ENCODE measurements at places on chromosomes 13 and 19.

- H3K4me3 ChIP-seq, result no peak overlapping the region
- H3K4me1 ChIP-seq, result no peaks in the 10 kb centered on the region
- no peak for DNase-seq
Observed at GRCh38 chr13:104098421-104098820, 1032.2 kb upstream of the SLC10A2 start.

DNA sequence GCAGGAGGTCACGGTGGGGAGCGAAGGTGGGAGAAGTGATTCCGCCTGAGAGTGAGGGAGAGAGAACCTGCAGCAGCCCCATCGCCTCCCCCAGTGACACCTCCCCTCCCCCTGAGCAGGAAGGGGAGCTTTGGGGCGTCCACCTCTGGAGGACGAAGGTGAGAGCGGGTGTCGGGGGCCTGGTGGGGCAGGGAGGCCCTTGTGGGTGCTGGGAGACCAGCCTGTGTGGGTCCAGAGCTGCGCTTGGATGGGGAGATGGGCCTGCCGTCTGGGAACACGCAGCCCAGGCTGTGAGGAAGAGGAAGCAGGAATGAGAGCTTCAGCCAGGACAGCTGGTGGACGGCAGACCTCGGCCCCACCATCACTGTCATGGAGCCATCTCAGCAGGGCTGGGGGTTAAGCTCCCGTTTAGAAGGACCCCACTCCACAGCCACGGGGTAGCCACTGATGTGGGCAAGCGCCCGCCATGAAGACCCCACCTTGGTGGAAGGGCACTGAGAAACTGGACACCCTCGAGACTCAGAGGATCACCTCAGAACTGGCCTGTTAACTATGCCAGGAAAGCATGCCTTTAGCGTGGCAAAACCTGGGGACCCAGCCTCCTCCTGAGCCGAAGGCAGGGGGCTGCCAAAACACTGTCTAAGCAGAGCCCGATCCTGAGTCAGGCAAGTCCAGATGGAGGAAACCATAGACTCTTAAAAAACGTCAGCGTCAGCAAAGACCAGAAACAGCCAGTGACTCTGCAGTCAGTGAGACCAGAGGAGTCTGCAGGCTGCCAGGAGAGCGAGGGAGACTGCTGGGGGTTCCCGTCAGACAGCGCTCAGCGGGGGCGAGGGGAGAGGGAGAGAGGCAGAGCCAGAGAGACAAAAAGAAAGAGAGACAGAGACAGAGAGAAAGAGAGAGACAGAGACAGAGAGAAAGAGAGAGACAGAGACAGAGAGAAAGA, 6.4 kb upstream of the PROZ start:
- peaks cover 16% of the 10 kb centered on the region for H3K4me1 ChIP-seq
- DNase-seq, result no peak
- H3K4me3 ChIP-seq, result peak overlapping the region; percentile 66
- H3K36me3 ChIP-seq, result peaks cover 1% of the 10 kb centered on the region
- peaks cover 25% of the 10 kb centered on the region for H3K27me3 ChIP-seq

- DNase-seq, result no peak
- H3K27ac ChIP-seq, result no peak overlapping the region
- no peak overlapping the region for H3K4me3 ChIP-seq
Observed at GRCh38 chr19:55712804-55713631, 25.2 kb downstream of the NLRP9 start.

DNA sequence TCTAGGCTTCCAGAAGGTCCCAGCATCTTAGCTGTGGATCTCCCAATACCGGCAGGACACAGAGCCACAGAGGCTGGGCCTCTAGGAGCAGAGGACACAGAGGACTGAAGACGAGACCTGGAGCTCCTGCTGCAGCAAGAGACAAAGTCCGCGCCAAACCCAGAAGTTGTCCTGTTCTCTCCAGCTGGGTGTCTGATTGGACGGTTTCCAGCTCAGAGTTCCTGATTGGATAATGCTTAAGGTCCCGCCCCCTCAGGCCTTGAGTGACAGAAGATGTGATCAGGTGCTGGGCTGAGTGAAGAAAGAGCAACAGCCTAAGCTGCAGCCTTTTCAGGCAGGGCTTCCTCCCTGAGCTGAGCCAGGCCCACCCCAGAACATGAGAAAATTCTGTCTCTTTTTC, 59.9 kb upstream of the ZNF85 start:
- H3K4me1 ChIP-seq, result no peaks in the 10 kb centered on the region
- no peak overlapping the region for H3K27ac ChIP-seq
- no peaks in the 10 kb centered on the region for H3K27me3 ChIP-seq
- peaks cover 5% of the 10 kb centered on the region for H3K36me3 ChIP-seq

- peak overlapping the region; percentile 60 for H3K27ac ChIP-seq
- peaks cover 36% of the 10 kb centered on the region for H3K36me3 ChIP-seq
- DNase-seq, result no peak
- H3K27me3 ChIP-seq, result no peaks in the 10 kb centered on the region
- H3K4me3 ChIP-seq, result no peak overlapping the region
- peaks cover 30% of the 10 kb centered on the region for H3K4me1 ChIP-seq
Observed at GRCh38 chr19:19040417-19040816, 7.0 kb downstream of the ARMC6 start.

GRCh38 chr19:19371059-19371458, 34.4 kb upstream of the GATAD2A start:
- H3K27ac ChIP-seq, result no peak overlapping the region
- no peak for DNase-seq
- H3K4me3 ChIP-seq, result no peak overlapping the region
- no peaks in the 10 kb centered on the region for H3K27me3 ChIP-seq

DNA sequence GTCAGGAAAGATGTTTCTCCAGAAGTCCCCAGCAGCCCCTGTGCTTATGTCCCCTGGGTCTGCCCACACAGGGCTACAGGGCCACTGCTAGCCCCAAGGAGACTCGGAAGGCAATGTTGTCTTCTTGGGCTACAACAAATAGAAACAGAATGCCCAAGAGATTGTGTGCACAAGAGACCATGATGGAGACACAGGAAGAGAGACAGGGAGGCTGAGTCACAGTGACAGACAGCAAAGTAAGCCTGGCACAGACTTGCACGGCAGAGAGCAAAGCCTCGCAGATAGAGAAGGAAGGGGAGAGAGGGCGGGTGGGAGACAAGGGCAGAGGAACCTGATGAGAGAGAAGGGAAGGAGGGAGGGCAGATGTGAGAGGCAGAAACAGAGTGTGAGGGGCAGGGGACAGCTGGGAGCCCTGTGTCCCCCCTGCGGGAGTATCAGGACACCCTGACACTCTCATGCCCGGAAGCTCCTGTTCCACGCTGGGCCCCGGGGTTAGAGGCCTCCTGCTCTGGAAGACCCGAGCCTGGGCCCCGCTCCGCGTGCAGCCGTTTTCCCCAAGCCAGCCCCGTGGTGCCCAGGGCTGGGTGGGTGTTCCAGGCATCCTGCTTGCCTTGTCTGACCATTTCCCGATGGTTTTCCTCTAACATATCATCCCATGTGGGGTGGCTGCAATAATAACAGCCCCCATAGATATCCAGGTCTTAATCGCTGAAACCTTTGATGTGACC, 2.7 kb upstream of the PLA2G4C start:
- peaks cover 11% of the 10 kb centered on the region for H3K4me1 ChIP-seq
- DNase-seq, result no peak
- peaks cover 12% of the 10 kb centered on the region for H3K36me3 ChIP-seq
- H3K27me3 ChIP-seq, result no peaks in the 10 kb centered on the region
- H3K4me3 ChIP-seq, result no peak overlapping the region

DNA sequence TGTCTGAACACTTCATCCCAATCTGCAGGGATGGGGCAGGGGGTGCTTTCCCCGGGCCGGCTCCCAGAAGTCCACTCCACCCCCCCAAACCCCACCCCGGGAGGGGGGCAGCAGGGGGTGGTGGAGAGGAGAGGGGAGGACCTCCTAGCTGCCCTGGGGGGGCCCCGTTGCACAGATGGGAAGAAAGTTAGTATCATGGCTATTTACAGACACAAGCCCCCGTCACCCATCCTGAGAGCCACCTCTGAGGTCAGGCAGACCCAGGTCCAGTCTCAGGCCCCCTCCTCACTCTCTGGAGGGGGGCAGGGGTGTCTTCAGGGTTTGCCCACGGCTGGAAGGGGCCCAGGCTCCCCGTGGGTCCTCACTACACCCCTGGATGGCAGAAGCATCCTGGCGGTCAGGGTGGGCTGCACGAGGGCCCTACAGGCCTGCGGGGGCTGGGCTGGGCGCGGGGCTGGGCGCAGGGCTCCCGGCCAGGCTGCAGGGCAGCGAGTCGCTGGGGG, 5.8 kb upstream of the REXO1 start:
- no peaks in the 10 kb centered on the region for H3K27me3 ChIP-seq
- H3K4me1 ChIP-seq, result peaks cover 42% of the 10 kb centered on the region
- no peak for DNase-seq
- peaks cover 7% of the 10 kb centered on the region for H3K36me3 ChIP-seq
- H3K4me3 ChIP-seq, result no peak overlapping the region

DNA sequence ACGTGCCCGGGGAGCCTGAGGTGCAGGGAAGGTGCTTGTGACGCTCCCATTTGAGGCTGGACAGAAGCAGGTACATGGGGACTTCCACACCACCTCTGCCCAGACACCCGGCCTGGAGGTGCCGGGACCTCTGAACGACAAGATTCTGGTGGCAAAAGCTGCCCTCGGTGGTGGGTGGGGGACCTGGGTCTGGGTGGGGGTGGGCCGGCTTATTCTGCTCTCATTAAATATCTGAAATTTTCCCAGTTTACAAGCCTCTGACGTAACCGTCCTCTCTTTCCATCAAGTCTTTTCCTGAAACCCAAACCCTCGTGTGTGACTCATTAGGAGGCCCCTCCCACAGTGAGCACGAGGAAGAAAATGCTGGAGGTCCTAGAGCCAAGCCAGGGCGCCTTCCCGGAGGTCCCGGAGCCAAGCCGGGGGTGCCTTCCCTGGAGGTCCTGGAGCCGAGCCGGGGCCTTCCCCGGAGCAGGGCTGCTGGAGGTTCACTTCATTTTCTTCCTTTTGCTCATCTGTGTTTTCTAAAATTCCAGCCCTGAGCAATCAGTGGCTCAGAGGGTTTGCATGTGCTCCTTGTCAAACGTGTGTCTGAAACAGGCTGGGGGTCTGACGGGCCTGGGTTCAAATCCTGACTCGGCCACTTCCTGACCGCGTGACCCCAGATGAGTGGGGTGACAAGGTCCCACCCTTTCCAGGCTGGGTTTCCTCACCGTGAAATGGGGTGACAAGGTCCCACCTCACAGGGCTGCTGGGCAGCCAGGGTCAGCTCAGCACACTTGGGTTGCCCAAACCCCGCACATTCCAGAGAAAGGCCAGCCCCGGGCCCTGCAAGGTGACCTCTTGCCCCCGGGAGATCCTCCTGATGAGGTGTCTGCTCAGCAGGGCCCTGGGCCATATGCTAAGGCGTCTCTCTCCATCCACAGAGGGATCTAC, 10.0 kb downstream of the CFD start:
- H3K27ac ChIP-seq, result no peak overlapping the region
- H3K27me3 ChIP-seq, result no peaks in the 10 kb centered on the region
- no peak for DNase-seq
- H3K4me3 ChIP-seq, result no peak overlapping the region

DNA sequence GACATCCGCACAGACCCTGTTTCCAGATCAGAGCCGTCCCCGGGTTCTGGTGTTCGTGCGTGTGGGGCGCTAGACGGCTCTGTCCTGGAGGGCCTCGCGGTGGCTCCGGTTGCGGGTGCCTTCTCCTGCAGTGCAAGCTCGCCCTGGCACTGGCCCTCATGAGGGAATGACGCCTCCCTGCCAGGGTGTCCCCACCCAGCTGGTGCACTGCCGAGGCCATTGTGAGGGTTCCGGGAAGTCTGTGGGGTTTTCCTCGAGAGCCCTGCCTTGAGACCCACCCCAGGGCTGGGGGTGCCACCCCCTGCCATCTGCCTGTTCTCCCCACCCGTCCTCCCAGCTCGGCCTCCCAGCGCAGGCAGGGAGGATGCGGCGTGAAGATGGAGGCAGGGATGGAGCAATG, 19.2 kb upstream of the GNA15 start:
- H3K36me3 ChIP-seq, result no peaks in the 10 kb centered on the region
- no peak overlapping the region for H3K27ac ChIP-seq
- no peaks in the 10 kb centered on the region for H3K27me3 ChIP-seq
- no peak overlapping the region for H3K4me3 ChIP-seq
- DNase-seq, result no peak
- H3K4me1 ChIP-seq, result no peaks in the 10 kb centered on the region

DNA sequence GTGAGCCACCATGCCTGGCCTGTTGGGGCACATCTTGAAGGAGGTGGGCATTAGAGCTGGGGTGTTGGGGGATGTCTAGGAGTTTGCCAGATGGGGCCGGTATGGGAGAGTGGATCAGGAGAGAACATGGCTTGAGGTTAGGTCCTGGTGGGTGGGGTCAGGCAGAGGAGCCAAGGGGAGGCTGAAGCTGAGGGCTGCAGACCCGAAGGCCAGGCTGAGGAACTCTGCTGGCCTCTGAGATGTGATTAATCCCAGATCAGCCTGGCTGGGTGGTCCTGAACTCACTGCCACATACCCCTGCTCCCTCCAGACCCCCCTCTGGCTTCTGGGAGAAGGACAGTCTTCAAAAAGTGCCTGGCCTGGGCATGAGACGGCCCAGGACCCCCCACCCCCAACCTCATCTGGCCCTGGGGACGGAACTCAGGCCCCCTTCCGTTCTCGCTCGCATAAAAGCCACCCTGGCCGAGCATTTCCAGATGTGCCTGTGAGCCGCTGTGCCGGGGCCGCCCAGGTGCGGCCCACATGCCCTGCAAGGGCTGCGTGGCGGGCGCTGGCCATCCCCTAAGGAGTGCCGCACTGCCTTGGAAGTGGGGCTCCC, 2.7 kb downstream of the FSTL3 start:
- H3K27me3 ChIP-seq, result peaks cover 27% of the 10 kb centered on the region
- peaks cover 3% of the 10 kb centered on the region for H3K4me1 ChIP-seq
- peak overlapping the region; percentile 73 for H3K4me3 ChIP-seq
- H3K36me3 ChIP-seq, result peaks cover 1% of the 10 kb centered on the region

- no peaks in the 10 kb centered on the region for H3K27me3 ChIP-seq
- no peak for DNase-seq
- no peak overlapping the region for H3K27ac ChIP-seq
- no peak overlapping the region for H3K4me3 ChIP-seq
- H3K36me3 ChIP-seq, result no peaks in the 10 kb centered on the region
Observed at GRCh38 chr13:40352380-40352778, 314.1 kb downstream of the FOXO1 start.

- H3K36me3 ChIP-seq, result no peaks in the 10 kb centered on the region
- no peaks in the 10 kb centered on the region for H3K4me1 ChIP-seq
- no peaks in the 10 kb centered on the region for H3K27me3 ChIP-seq
- no peak overlapping the region for H3K4me3 ChIP-seq
- DNase-seq, result no peak
Observed at GRCh38 chr13:54078271-54078870, 1049.8 kb downstream of the OLFM4 start.

DNA sequence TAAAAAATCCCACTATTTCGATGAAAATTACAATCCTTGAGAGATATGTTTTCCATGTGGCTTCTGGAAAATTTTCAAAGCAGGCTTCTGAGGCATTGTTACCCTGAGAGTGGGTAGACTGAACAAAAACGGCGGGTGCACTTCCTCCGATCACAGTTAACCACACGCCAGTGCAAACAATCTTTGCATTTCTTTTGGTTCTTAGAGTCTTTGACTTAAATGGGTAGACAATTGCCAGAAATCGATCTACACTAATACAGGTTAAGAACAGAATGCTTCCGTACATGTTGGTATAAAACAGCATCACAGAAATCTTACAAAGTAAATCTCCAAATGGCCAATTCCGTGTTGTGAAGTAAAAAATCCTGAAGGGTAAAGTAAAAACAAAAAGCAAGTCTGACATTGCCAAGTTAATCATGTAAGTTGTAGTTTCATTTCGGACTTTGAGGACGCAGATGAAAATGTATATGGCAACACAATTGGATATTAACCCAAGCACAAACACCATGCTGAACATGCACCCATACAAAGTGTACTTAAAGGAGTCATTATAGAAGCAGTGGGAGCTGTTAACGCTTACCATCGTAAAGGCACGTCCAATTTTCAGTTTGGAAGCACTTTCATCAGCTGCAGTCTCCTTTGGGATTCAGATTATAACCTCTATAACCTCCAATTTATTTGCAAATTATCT, 927 bp downstream of the LPAR6 start:
- H3K27me3 ChIP-seq, result no peaks in the 10 kb centered on the region
- H3K27ac ChIP-seq, result peak overlapping the region; percentile 85
- H3K4me3 ChIP-seq, result peak overlapping the region; percentile 87
- DNase-seq, result no peak
